CD4-positive, alpha-beta T cell (primary cell): ENCODE measurements at places on chromosomes 16 and 17. TPM values are rescaled to one million over a fixed set of nuclear protein-coding genes. Genes with fewer than 3 reads are reported as not detected.

- peak overlapping the region; percentile 67 for H3K27ac ChIP-seq
- DNase-seq: peak; percentile 70
- no peaks in the 10 kb centered on the region for H3K36me3 ChIP-seq
- no peaks in the 10 kb centered on the region for H3K27me3 ChIP-seq
Observed at GRCh38 chr17:50908860-50909764, 43.0 kb upstream of the TOB1 start.

GRCh38 chr16:63415014-63415413, 1378.8 kb upstream of the CDH8 start:
- H3K27me3 ChIP-seq: no peaks in the 10 kb centered on the region
- H3K36me3 ChIP-seq: no peaks in the 10 kb centered on the region
- no peaks in the 10 kb centered on the region for H3K4me1 ChIP-seq
- DNase-seq: no peak

GRCh38 chr16:31916056-31916488, 42.5 kb downstream of the ZNF267 start:
- no peak overlapping the region for H3K4me3 ChIP-seq
- no peaks in the 10 kb centered on the region for H3K4me1 ChIP-seq

GRCh38 chr16:87447323-87447722, 45.5 kb downstream of the ZCCHC14 start:
- H3K4me1 ChIP-seq: no peaks in the 10 kb centered on the region
- H3K4me3 ChIP-seq: no peak overlapping the region
- no peaks in the 10 kb centered on the region for H3K27me3 ChIP-seq

Gene MEFV
- 0.60 TPM for total RNA-seq

Gene KRTAP9-4
- total RNA-seq: not detected

Gene GFAP
- not detected for total RNA-seq
